Thoracic aorta (tissue), 2 donors: ENCODE measurements at places on chromosomes 13 and 19.
A peak's percentile ranks its signal among the peaks of the same experiment; 100 is the strongest.

- DNase-seq = no peak
Measured at GRCh38 chr13:109650861-109651260, 135.5 kb downstream of the IRS2 start.

DNA sequence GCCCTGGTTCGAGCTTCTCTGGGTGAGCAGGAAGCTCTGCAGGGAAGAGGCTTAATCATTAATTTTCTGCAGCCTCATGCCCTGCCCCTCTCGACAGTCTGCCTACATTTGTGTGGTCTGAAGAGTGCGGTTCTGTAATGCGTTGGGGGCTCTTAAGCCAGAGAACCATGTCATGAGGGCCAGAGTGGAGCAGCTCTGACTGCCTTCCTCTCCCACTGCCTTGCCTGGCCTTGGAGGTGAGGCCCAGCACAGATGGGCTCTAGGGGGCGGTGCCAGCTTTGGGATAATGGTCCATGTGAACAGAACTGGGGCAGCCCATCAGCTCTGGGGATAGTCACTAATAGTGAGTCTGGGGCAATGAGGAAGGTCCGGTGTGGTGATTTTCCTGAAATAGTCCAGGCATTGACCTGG lies 5.7 kb downstream of the FGF9 start:
- DNase-seq = no peak

GRCh38 chr19:4976401-4977298 lies 7.7 kb downstream of the KDM4B start:
- DNase-seq = peak; percentile 59

- DNase-seq = no peak
Measured at GRCh38 chr13:79867254-79867653, 386.3 kb downstream of the NDFIP2 start.

DNA sequence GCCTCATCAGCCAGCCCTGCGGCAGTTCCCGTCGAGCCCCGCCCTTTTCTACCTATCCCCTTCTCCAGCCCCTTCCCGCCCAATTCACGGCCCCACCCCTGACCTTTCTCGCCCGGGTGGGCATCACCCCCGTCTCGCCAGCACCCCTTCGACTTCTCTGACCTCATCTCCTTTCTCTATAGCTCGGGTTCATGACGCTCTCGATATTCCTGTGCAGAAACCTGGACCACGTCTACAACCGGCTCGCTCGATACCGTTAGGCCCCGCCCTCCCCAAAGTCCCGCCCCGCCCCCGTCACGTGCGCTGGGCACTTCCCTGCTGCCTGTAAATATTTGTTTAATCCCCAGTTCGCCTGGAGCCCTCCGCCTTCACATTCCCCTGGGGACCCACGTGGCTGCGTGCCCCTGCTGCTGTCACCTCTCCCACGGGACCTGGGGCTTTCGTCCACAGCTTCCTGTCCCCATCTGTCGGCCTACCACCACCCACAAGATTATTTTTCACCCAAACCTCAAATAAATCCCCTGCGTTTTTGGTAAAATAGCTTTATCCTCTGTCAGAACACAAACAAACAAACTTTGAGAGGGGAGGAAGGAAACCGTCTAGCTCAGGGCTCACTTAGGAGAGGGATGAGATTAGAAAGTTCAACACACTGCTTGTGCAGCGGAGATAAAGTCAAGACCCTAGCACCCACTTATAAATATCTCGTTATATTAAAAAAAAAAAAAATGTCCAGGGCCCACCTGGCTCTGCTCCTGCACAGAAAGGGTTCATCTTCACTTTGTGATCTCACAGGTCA lies 5.1 kb downstream of the CD37 start:
- peak; percentile 36 for DNase-seq

GRCh38 chr19:35789195-35789977 lies 14.0 kb downstream of the ARHGAP33 start:
- no peak for DNase-seq

DNA sequence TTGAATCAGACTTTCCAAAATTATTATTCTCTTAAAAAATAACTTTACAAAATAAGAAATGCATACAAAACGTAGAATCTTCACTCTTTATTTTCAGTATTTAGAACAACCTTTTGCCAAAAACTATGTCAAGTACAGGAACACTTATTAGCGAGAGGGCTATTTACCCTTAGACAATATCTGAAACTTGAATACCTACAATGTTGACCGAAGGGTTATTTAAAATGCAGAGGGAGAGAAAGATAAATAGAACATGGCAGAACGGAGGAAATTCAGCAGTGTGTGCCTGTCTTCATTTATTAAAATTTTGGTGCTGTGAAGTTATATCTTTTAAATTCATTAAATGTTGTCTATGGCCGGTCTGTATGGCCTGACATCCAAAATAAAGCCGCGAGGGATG lies 198.8 kb downstream of the EFNB2 start:
- DNase-seq = no peak

DNA sequence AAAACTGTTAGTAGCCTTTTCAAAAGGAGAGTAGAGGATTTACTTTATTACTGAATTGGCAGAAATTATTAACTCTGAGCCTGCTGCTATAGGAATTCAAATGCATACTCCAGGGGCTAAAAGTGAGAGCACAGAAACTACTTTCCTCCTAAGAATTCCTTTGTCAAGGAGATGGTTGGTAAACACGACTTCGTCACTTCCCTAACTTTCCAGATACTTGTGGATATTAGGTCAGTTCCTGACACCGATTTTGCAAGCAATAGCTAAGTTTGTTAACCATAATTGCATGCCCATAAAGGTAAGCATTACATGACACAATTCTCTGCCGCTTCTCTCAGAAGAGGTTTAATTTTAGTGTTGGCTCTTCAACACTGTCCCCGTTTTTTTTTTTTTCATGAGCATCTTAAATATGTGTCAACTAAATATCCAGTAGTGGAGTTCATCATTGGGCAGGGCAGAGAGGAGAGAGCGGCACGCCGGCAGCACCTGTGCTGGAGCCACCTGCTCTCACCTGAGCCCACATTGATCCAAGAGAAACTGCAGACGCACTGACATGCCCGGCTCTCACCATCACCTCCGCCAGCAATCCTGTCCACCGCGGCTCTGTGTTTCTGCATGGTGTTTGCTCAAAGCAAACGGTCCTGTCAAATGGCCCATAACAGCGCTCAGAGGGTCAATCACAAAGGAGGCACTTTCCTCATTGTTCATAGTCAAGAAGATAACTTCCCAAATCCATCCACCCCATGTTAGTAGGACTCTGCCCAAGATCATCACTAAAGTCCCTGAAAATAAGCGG lies 2.6 kb downstream of the MED26 start:
- no peak for DNase-seq

- DNase-seq = no peak
Measured at GRCh38 chr19:30052122-30053075, 110.4 kb downstream of the URI1 start.

- no peak for DNase-seq
Measured at GRCh38 chr13:101556676-101557123, 104.2 kb downstream of the ITGBL1 start.

DNA sequence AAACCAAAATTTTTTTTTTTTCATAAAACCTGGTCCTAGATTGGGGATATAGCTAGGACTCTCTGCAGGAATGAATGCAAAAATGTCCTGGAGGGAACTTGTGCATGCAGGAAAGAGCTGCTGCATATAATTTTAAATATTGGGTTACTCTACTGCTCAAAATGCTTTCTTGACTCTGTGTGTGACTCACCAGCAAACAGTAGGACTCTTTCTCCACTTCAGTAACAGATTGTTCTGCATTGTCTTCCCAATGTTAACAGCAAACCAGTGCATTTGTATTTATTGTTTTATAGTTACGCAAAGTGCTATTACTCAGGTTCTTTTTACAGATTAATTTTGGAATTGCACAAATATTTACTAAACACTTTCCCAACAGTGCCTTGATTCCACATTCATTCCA lies 163.7 kb upstream of the KL start:
- no peak for DNase-seq

GRCh38 chr13:46166947-46167610 lies 14.9 kb downstream of the LCP1 start:
- DNase-seq = no peak

- no peak for DNase-seq
Measured at GRCh38 chr19:3360421-3361383, 5.7 kb upstream of the NFIC start.

DNA sequence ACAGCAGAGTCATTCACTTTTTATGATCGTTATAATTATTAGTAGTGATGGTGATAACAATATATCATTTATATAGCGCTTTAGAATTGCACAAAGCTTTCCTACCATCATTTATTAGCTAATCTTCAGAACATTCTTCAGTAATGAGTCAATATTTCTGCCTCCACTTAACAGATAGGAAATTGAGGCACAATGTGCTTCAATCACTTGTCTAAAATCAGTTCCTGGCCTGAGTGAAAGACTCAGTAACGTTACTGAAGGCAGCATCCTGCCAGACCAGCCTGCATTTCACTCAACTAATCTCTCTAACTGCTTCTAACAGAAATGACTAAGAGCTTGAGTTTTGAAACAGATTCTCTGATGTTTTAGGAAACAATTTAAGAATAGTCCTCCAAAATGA lies 412.1 kb downstream of the MZT1 start:
- DNase-seq = no peak

GRCh38 chr19:13817018-13817614 lies 21.9 kb downstream of the ZSWIM4 start:
- DNase-seq = no peak

- no peak for DNase-seq
Measured at GRCh38 chr13:63190742-63191141, 1775.1 kb upstream of the PCDH20 start.

DNA sequence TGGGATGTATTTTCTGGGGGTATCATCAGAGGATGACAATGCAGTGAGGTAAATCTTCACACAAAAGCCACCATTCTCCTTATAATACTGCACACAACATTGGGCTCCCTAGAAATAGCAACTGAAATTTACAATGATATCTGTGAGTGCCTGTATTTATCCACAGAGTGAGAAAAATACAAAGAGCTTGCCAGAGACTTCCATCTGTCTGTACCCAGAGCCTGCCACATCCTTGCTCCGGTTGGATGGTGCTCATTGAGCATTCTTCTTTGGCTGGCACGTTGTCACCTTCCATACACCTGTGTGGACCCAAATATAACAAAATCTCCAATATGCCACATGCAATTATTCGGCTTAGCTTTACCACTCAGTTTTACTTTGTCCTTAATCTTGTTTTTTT lies 189.5 kb upstream of the UFM1 start:
- DNase-seq = no peak

GRCh38 chr19:2516727-2517126 lies 40.8 kb downstream of the GADD45B start:
- DNase-seq = no peak

- DNase-seq = peak; percentile 70
Measured at GRCh38 chr19:47210689-47211316, 20.2 kb downstream of the BBC3 start.

DNA sequence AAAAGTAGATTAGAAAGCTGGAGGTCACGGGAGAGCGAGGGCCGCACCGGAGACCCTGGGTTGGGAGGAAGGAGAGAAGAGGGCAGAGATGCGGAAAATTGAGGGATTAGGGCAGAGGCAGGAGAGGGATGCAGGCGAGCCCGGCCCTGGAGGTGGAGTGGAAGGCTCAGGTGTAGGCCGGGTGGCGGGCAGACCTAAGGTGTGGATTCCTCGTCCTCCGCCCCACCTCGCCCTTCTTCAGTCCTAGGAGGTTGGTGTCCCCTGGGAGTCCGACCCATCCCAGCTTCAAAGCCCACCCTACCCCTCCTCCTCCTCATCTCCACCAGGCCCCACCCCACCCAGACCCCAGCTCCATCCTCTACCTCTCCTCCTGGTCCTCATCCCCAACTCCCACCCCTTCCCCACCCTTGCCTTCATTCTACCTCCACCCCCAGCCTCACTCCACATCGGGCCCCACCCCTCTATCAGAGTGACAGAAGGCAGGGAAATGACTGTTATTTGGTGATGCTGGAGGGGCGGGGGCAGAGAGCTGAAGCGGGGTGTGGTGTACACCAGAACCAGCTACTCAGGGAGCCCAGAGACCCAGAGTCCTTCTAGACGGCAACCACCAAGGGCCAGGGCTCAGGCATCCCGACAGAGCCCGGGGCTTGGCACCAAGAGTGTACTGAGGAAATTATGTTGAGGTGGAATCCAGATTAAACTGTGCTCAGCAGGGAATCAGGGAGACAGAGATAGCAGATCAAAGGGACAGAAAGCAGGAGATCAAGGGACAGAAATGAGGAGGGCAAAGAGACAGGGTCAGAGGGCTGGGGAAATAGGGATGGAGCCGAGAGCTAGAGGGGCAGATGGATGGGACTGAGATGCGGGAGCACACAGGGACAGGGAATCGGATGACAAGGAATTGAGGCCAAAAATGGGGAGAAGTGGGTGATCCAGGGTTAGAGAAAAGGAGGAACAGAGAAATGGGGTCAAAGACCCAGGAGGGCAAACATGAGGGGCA lies 6.4 kb downstream of the ERFL start:
- DNase-seq = no peak

DNA sequence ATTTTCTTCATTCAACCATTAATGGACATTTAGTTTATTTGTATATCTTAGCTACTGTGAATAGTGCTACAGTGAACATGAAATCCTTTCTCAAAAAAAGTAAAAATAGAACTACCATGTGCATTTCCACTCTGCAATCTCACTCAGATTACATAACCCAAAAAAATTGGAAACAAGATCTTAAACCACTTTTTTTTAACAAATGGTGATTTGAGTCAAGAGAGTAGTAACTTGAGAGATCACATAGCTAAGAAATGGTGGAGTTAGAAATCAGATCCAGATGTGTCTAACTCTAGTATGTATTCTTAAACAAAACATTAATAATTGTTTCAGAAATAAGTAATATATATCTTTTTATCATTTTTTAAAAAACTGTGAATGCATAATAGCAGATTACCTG lies 318.3 kb upstream of the SGCG start:
- DNase-seq = no peak

- DNase-seq = no peak
Measured at GRCh38 chr13:90645582-90645981, 701.9 kb upstream of the MIR17HG start.

- DNase-seq = no peak
Measured at GRCh38 chr19:56113074-56113632, 7.9 kb downstream of the ZNF787 start.

GRCh38 chr13:65125236-65125635 lies 2104.9 kb downstream of the PCDH9 start:
- DNase-seq = no peak

- no peak for DNase-seq
Measured at GRCh38 chr13:73542446-73542845, 483.6 kb downstream of the KLF5 start.

GRCh38 chr13:99311748-99312492 lies 4.7 kb upstream of the GPR183 start:
- DNase-seq = no peak

GRCh38 chr19:1780272-1780958 lies 27.1 kb downstream of the ONECUT3 start:
- no peak for DNase-seq
